ENCODE measurements at places on chromosomes 5 and 9. TPM values are rescaled to one million over a fixed set of nuclear protein-coding genes. Genes with fewer than 3 reads are reported as not detected.

GRCh38 chr9:36288070-36288469 lies 29.8 kb upstream of the GNE start:
- no peak for DNase-seq

DNA sequence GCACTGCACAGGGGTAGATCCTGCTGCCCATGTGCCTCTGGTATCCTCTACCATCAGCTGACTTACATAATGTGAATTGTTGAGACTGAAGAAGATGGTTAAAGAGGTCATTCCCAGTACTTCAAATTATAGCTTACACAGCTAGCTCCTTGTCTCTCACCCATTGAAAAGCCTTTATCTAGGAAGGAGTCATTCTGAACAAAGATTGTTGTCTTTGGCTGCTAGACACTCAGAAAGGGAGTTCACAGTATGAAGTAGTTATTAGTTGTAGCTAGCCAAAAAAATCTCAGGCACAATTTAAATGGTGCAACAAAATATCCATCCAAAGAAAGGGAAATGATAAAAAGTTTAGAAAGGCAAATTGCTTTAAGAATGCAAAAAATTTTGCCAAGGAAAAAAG lies 102.0 kb upstream of the NREP start:
- no peak for DNase-seq

DNA sequence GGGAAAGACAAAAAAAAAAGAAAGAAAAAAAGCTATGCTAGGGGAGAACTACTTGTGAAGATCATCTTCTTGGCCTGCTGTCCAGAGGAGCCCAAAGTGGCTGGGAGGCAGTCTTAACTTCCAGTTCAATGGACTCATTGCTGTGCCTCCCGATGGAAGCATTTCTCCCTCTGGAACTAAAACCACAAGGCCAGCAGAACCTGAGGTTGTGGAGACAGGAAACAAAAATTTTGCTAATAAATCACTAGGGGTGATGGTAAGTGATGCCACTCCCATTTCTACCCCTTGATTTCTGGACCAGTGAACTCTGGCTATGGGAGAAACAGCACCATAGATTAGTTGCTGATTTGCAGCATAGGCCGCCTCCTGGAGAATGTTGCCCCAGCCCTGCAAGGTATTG lies 123.4 kb upstream of the NFIL3 start:
- DNase-seq, result no peak

DNA sequence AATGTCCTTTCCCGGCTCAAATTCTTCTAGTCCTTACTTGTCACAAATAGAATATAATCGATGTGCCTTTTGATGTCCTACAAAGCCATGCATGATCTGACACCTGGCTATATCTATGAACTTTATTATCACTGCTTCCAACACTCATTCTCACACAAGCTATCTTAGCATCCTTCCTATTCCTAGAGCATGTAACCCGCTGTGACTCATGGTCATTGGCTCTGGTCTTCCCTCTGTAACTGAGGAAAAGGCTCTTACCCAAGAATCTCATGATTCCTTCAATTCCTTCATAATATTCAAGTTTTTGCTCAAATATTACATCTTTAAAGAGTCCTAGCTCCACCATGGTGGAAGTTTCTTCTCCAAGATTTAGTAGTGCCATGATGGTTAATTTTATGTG lies 480.0 kb upstream of the PAPPA start:
- DNase-seq, result no peak

Gene RAD17
- 39.1 TPM for polyA plus RNA-seq

Gene CCDC171
- polyA plus RNA-seq, result 4.3 TPM

Gene PCDH12
- polyA plus RNA-seq, result 16.8 TPM

Gene PGM5
- polyA plus RNA-seq, result 55.5 TPM

All from left renal cortex interstitium (tissue), 4 donors.